ENCODE measurements at places on chromosomes 16 and 17.

DNA sequence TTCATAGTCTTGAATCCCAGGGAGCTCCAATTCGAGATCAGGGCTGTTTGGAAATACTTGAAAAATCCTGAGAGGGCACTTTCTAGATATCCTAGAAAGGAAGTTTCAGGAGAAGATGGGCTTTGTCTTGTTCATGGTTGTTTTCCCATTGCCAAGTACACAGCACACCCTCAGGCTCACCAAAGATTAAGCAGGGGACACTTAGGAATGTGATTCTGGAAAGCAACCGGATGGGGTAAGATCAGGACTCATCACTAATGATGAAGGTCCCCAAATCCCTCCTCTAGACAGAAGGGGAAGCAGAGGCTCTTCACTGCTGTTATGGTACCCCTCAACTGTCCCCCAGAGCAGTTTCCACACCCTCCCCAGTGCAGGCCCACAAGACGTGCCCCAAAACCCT, 40.7 kb downstream of the VAC14 start:
- DNase-seq: no peak

DNA sequence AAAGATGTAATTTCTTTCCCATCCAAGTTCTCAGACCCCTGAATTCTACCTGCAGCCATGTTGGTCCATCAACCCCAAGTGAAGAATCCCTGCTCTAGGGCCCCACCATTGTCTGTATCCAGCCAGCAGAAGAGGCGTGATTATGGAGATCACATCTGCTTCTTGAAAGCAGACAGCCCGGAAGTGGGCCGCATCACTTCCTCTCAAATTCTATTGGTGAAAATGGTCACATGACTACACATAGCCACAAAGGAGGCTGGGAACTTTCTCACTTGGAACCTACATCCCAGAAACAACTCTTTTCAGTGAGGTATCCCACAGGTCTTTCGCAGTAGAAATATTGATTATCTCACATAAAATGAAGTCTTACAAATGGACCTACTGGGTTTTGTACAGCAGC, 40.1 kb downstream of the IL4R start:
- no peak for DNase-seq

DNA sequence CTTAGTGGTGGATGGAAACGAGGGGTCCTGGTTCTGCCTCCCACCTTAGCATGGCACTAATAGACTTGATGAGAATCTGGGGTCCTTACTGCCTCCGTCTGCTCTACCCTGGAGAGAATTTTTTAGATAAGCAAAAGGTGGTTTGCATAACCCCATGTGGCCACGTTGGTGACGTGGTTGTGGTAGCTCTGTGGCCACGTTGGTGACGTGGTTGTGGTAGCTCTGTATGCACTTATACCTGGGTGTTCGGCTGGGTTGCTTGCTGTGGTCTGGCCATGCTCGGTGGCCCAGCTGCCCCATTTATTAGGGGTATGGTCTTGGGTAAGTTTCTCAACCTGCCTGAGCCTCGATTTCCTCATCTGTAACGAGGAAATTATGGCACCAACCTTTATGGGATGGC, 13.0 kb downstream of the SPIRE2 start:
- DNase-seq: peak; percentile 31

- no peak for DNase-seq
Observed at GRCh38 chr17:77109764-77110359, 30.9 kb upstream of the SEC14L1 start.

- no peak for DNase-seq
Observed at GRCh38 chr16:73094371-73094770, 46.4 kb upstream of the ZFHX3 start.

All from naive thymus-derived CD8-positive, alpha-beta T cell (primary cell).